ENCODE measurements at places on chromosomes 2 and 18.

GRCh38 chr2:134489732-134490384 lies 228.9 kb downstream of the TMEM163 start:
- DNase-seq = peak; percentile 15

DNA sequence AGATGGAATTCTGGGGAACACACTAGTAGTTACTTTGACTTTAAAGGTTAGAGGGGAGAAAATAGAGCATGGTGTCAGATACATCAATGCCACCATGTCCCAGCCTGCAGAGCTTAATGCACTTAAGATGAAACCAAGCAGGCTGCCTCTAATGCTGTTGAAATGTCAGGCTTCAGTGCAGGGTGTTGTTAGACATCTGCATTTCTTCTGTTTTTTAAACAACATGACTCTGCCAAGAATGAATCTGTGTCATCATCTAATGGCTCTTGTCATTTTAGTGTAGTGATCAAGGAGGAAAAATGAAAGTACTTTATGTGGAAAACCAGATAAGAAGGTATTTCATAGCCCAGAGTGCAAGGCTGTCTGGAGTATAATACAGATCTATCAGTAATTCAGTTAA lies 29.9 kb downstream of the LYPD1 start:
- no peak for DNase-seq

DNA sequence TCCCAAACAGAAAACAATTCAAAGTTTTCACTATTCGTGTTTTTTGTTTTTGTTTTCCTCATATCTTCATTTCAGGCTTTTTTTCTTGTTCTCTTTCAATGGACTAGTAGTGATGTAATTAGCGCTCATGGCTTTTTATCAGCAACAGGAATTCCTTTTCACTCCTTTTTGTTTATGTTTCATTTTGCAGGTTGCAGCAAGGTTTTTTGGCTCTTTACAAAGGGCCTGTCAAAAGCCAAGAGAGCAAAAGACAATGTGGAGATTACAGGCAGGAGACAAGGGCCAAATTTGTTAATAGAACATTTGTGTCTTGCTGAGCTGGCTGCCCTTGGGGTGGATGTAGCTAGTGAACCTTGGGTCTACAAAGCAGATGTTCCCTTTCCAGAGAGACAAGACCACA lies 467.4 kb upstream of the CDH20 start:
- no peak for DNase-seq

- DNase-seq = no peak
These were observed 162.5 kb downstream of the GRB14 start for GRCh38 chr2:164458792-164459191.

- DNase-seq = no peak
These were observed 79.1 kb downstream of the AP1S3 start for GRCh38 chr2:223758131-223758840.

- DNase-seq = no peak
These were observed 10.4 kb downstream of the PELI1 start for GRCh38 chr2:64133828-64134227.

- no peak for DNase-seq
These were observed 810 bp upstream of the RBFA start for GRCh38 chr18:80033181-80034067.

DNA sequence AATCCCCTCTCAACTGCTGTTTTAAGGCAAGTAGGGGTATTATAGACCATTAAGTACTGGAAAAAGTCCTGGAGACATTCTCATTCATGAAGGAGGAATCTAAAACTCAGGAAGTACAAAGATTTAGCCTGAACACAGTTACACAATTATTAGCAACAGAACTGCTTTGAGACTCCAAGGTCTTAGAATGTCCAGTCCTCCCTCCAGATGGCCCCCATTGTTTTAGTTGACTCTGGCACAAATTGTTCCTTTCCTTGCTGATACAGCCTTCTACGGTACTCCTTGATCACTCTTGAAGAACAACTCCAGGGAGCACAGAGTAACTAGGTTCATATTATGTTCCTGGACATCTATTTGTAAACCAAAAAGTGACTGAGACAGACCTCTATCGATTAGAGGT lies 210.1 kb upstream of the RND3 start:
- DNase-seq = no peak

DNA sequence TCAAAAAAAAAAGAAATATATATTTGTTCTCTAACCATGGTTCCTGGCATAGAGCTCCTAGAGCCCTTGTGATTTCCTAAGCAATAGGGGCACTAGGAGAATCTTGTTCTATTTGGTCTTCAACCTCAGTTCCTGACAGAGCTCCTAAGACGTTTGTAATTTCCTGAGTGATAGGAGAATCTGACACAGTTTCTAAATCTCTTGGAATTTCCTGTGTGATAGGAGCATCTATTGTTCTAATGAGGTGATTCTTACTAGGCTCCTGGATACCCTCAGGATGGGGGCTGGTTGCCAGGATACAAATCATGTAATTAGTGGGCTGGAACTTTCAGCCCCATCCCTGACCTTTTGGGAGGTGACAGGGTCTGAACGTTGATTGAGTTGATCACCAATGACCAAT lies 245.8 kb downstream of the ZEB2 start:
- no peak for DNase-seq

- DNase-seq = no peak
These were observed 502.4 kb downstream of the FBXO15 start for GRCh38 chr18:73645160-73645715.

DNA sequence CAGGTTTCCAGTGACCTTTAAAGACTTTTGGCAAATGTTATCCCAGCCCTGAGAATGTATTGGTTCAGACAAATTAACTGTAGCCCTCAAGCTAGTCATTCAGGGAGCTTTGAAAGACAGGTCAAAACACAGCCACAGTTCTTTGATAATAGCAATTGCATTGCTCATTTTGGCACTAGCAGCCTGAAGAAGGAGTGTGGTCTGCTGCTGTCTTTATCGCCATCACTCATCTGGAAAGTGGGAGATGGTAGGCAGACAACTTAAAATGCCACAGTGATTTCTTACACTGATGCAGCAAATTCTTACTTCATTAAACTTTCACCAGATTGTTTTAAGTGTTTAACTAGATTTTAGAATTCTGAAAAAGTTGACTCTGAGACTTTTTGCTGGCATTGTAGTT lies 47.2 kb downstream of the DOK6 start:
- DNase-seq = no peak

GRCh38 chr2:241053576-241054251 lies 48.4 kb downstream of the MTERF4 start:
- no peak for DNase-seq

- no peak for DNase-seq
These were observed 23.5 kb downstream of the KDM3A start for GRCh38 chr2:86464652-86465051.

GRCh38 chr18:48861181-48861708 lies 89.5 kb downstream of the SMAD7 start:
- DNase-seq = no peak
